HT1080 (cell line): ENCODE measurements at places on chromosomes 3 and 15. TPM values are rescaled to one million over a fixed set of nuclear protein-coding genes. Genes with fewer than 3 reads are reported as not detected.
A peak's percentile ranks its signal among the peaks of the same experiment; 100 is the strongest.

- DNase-seq: no peak
Observed at GRCh38 chr3:37985637-37986320, 4.8 kb upstream of the VILL start.

The GABRG3 gene
- total RNA-seq: 0.13 and 0.56 TPM in 2 replicates

The SMAD3 gene
- 20.9 and 39.2 TPM in 2 replicates for total RNA-seq

DNA sequence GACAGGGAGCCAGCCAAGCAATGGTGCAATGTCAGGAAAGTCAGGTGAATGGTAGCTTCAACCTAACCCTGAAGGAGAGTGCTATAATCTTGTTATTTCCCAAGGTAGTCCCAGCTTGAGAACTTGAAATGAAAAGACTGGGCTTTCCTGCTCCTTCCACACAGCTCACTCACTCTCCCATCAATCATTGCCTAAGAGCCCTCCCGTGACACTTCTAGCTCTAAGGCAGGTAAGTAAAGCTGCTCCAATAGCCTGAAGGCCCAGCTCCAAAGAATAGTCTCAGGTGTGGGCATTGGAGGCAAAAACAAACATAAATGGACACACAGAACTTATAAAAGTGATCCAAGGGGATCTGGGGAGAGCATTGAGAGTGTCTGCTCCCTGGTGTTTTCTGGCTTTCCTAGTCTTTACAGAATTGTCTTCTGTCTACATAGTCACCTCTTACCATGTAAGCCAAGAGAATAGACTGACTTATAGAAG lies 63.1 kb upstream of the TBC1D5 start:
- no peak for DNase-seq

GRCh38 chr15:52287114-52287513 lies 8.5 kb downstream of the MYO5C start:
- no peak for DNase-seq

DNA sequence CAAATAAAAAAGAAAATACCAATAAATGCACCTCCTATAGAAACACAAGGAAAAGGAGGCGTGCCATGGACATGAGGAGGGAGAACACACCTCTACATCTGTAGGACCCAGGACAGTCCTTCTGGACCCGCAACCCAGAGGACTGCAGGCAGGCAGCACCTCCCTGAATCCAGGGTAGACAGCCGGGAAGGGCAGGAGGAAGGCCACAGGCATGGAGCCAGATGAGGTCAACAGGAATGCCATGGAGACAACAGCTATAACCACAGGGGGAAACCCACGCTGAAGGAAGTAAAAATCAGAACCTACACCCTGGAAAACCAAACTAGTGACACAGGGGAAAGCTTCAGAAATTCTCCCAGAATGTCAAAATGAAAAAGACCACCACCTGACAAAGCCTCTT lies 248.8 kb upstream of the NSMCE3 start:
- DNase-seq: no peak

The PYGO1 gene
- total RNA-seq: 3.3 and 5.0 TPM in 2 replicates

DNA sequence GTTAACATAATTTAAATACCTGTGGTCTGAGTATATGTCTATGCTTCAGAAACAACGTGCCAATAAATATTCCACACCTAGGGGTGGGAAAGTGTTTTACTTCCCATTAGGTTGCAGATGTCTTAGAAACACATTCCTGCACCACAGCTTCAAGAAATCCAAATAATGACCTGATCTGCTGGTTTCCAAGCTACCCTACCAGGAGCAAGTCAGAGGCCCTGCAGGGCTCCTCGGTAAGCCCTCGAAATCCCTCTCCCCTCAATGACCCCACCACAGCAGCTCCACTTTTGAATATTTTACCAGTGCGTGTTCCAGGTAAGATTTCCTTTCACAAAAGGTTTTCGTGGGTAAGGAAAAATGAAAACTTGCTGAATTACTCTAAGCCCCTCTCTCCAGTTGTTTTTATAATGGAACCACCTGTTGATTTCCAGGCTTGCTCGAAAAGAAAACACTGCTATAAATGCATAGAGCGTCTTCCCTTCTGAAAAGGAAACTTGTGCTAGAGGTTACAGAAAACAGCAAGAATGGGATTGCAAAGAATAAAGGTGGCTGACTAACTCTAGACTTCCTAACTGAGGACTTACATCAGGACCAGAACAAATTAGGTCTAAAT lies 12.6 kb downstream of the IL12A start:
- no peak for DNase-seq

The PLSCR2 gene
- not detected in 2 replicates for total RNA-seq

DNA sequence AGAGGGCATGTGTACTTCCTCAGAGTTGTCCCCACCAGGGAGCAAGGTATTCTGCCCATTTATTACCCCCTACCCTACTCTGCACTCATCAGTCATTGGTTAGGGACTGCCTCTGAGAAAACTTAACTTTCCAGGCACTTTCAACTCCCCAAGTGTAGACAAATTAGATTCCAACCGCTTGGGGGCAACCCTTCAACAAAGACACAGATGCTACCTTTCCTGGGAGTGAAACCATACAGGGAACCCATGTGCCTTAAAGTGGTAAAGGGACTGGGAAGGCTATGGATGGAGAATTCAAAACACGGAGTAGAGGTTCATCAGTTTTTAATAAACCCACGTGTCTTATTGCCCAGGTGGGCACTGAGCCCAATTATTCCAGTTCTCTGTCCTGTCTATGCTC lies 19.4 kb upstream of the UBE2E2 start:
- peak; percentile 57 for DNase-seq

- DNase-seq: no peak
Observed at GRCh38 chr15:80576519-80577090, 118.5 kb upstream of the ABHD17C start.

The CLPX gene
- total RNA-seq: 25.7 and 38.8 TPM in 2 replicates

DNA sequence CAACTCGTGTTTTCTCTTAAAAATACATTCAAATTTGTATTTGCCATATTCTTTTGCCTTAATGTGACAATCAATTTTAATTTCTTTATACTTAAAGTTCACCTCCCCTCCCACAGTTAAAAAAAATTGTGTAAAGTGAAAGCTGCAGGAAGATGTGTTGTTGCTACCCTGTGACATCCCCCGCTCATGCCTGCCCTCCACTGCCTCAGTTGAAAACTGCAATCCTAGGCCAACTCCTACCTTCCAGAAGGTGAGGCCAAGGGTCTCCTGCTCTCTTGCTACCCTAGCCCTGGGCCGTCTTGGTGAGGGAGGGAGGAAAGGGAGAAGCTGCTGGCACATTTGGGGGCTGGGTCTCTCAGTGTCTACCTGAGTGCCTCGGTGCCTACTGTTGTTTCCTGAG lies 57.0 kb upstream of the CMTM7 start:
- peak; percentile 40 for DNase-seq

DNA sequence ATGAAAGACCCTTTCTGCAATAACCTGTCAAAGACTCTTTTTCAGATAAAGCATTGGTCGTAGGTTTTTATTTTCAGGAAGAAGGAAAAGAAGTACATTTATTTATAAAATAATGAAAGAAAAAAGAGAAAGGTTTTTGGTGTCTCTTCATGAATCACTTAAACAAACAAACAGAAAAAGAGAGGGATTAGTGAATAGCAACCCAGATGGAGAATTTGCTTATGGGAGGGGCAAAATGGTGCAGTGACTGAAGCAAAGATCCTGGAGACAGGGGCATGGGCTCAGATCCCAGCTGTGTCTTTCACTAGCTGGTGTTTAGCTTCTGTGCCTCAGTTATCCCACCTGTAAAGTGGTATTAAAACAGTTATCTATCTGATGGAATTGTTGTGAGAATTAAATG lies 78.6 kb upstream of the PFN2 start:
- DNase-seq: no peak

GRCh38 chr3:50192689-50193141 lies 1.3 kb downstream of the GNAT1 start:
- peak; percentile 46 for DNase-seq

- no peak for DNase-seq
Observed at GRCh38 chr3:16090706-16091105, 83.8 kb upstream of the GALNT15 start.

GRCh38 chr3:49015765-49016164 lies 2.6 kb downstream of the DALRD3 start:
- no peak for DNase-seq

DNA sequence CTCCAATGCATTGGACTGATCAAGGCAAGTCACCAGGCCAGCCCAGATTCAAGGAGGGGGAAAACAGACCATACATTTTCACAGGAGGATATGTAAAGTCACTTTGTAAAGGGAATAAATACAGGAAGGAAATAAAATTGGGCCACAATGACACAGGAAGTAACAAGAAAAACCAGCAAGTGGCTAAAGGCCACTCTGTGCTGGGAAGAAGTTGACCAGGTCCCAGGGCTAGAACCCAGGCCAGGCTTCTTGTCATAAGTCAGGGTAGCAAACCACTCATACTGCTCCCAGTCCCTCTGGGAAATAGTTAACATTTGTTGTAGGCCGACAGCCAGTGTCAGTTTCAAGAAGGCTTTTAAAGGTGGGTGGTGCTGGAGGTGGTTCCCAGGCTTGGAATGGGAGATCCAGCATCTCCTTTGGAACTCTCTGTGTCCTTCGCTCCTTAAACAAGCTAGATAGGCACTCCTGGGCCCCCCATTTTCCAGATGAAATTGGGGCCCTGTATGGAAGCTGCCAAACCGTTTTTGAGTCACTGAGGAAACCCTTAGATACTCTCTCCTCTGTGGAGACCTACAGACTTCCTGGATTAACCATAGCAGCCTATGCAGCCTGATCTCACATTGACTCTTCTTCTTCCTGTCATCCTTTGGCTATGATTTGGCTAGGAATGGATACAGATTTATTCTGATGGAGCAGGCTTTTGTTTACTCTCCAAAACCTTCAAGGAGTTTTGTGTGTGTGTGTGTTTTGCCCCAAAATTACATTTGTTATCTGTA lies 14.7 kb upstream of the EDC3 start:
- DNase-seq: no peak

DNA sequence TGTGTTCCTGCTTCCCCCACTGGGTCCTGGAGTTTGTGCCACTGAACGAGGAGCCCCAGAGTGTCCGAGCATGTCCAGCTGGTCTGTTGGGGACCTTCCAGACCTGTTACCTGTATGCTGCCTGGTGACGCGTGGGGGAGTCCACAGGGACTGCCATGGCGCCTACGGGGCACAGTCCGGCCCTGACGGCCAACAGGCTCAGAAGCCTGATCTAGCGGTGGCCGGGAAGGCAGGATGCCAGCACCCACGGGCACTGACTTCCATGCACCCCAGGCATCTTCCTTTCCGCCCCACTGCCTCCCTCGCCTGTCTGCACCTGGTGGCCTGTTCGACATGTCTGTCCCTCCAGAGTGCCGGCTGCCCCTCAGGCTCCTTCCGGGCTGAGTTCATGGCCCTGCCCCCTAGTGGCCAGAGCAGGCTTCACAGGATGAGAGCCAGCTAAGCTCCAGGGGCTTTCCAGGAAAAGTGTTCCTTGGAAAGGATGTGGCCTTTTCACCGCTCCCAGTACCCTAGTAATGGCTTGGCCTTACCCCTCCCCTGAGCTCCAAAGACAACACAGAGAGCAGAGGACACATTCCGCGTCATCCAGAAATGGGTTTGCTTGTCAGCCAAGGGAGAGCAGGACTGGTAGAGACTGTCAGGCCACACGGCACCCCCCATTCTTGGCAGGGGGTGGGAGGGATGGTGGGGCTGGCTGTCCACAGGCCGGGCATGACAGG lies 35.7 kb downstream of the NGRN start:
- peak; percentile 51 for DNase-seq

- no peak for DNase-seq
Observed at GRCh38 chr3:150407808-150408220, 284 bp upstream of the TSC22D2 start.

GRCh38 chr3:114789803-114790202 lies 357.3 kb downstream of the ZBTB20 start:
- no peak for DNase-seq

DNA sequence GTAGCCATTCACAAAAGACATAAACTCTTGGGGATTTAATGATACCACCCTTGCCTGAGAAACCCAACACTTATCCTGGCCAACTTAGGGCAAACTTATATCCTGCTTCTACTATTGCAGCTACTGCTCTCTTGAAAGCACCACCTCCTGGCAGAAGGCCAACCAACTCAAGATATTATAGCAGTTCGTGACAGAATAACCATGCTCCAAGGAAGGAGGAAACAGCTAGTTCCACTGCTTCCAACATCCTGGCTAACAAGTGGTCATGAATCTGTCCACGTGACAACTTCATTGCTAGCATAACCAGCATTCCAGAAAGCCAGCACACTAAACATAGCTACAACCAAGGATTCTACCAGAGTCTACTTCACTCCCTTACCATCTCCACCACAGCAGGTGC lies 1037.5 kb downstream of the TBL1XR1 start:
- peak; percentile 41 for DNase-seq

DNA sequence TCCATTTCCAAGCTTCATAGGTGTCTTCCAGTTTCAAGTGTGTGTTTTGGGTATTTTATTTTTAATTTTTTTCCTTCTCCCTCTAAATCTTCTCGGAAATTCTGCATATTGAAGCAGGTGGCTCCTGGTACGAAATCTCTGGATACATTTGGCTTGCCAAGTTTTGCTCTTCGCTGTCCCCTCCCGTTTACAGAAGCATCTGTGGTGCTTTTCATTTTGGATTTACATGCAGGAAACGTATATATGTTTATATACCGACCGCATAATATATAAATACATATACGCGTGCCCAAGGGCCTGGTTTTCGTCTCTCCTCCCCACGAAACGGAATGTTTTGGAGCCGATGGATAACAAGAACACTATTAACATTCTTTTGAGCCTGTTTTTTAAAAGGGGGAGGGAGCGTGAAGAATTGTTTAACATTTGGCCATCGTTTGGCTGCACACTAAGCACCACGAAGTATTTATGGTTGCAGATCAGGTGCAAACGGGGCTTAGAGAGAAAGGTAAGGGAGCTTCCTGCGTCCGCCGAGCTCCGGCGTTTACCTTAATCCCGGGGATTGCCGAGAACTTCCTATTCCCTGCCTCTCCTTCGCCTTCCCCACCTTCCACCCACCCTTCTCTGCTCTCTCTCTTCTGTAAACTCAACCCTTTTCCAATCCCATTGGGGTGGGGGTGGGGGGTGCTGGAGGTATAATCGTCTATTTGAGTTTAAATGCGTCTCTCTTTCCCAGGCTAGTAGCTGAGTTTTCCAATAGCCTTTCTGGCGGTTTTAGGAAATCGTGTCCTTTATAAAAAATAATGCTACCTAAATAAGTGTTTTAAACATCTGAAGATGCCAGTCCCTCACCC lies 1.1 kb upstream of the NLGN1 start:
- DNase-seq: peak; percentile 27

The CACNA1D gene
- total RNA-seq: not detected in 2 replicates

DNA sequence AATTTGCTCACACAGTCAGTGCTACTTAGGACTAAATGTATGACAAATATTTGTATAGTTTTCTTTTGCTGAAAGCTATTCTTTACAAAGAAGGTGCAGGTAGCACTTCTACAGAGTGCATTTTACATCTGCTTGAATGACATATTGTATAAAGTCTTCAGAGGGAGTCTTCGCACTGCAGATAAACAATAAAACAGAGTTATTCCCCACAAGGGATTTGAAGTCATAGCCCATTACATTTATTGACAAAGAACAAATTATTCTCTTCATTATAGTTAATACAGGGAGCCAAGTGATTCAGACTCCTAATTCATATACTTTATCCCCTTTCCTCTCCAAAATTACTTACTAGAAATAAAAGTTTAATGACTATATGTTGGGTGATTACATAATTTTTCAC lies 529.7 kb downstream of the EDEM1 start:
- no peak for DNase-seq
